ENCODE measurements at places on chromosomes 3 and 15. TPM values are rescaled to one million over a fixed set of nuclear protein-coding genes. Genes with fewer than 3 reads are reported as not detected.

DNA sequence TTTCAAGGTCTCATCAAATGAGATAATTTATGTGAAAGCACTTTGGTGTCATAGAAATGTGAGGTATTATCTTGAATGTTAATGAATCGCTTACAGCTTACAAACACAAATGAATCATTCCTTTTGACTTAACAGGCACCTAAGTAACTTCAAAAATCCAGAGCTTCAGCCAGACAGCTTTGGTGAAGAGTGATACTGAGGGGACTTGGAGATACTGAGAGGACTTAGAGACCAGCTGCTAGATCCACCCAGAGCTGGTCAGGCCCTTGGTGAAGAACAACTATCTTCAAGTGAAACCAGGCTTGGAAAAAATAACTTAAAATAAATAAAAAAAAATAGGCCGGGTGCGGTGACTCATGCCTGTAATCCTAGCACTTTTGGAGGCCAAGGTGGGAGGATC is 16.2 kb upstream of the ZFYVE19 start:
- DNase-seq = no peak

GRCh38 chr15:101536166-101536874 is 46.8 kb upstream of the PCSK6 start:
- no peak for DNase-seq

- DNase-seq = no peak
Measured at GRCh38 chr15:47974724-47975123, 146.1 kb upstream of the SLC24A5 start.

- DNase-seq = no peak
Measured at GRCh38 chr3:112401617-112402016, 68.7 kb downstream of the CD200 start.

DNA sequence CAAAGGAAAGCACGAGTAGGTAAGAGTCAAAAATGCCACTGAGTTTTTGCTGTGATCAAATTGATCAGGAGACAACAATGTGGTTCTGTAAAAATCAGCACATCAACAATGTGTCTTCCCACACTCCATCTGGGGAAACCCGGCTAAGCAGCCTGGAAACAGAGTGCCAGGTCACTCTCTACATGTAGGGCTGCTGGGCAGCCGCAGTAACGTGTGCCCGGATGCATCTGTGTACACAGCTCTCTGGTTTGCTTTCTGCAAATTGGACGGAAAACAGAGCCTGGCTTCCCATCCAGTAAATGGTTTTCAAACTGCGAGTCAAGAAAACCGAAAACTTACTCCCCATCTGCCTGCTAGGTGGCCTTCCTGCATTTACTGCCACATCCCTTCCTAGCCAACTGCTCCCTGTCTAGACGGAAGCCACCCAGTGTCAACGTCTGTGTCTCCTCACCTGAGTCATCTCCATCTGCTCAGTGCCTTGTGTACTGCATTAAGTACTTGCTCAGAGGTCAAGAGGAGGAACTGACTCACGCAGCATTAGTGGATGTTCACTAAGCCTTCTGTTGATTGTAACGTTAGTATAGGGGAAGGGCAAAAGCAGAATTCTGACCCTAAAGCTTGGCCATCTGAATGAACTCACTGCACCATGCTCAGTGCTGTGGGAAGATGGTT is 124.1 kb downstream of the TJP1 start:
- no peak for DNase-seq

DNA sequence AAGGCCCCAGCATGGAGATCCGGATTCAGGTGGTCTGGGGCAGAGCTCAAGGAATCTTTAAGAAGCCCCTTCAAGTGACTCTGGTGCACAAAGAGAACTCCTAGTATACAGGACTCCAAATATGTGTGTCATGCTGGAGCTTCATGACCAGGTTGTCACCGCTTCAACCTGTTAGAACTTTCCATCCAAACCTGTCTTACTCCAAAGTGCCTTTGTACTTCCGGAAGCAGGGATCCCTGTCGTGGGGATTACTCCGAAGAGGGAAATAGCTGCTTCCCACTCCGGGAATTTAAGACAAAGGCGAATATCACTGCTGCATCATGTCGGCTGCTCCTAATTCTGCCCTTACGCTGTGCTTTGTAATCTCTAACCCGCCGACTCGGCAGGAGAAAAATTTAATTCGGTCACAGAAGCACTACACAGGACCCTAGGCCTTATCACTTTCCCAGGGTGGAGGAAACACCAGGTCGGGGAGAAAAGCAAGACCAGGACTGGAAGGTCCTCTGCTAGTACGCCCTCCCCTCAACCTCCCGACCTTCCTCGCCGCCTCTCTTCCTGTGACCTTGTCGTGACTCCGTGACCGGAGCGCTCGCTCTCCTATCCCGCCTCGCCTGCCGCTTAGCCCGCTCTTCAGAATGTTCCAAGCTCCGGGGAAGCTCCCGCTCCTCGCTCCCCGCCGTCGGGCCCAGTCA is 730 bp downstream of the HIGD1A start:
- no peak for DNase-seq

GRCh38 chr3:124701687-124702086 is 28.6 kb upstream of the UMPS start:
- no peak for DNase-seq

DNA sequence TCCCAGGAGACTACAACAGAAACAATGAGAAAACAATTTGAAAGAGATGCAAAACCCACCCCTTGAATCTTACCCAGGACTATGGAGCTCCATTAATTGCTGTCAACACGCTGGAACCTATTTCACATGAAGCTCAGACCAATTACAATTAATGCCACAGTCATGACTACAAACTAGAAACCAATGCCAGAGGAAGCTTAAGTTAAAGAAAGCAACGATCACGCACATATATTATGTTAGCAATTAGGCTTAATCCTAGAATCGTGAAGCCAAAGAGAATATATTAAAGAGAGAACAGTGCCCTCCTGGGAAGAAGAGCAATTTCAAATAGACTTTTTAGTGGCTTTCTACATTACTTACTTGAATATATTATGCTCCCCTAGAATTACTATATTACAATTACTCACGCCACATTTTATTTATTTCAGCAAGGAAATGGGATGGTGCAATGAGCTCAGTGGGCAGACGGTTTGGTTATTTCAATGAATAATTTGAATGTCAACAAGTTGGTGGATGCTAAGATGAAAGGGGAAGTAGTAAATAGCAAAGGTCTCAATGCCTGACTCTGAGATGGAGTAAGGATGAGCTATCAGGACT is 125.5 kb downstream of the GREM1 start:
- no peak for DNase-seq

GRCh38 chr3:16724487-16724886 is 119.3 kb upstream of the DAZL start:
- no peak for DNase-seq

PLOD2 gene
- total RNA-seq = 0.34 TPM

GRCh38 chr3:60758171-60758570 is 493.1 kb downstream of the FHIT start:
- DNase-seq = no peak

- DNase-seq = no peak
Measured at GRCh38 chr15:89967881-89968280, 33.2 kb upstream of the ZNF710 start.

- DNase-seq = no peak
Measured at GRCh38 chr3:35739964-35740527, 100.7 kb downstream of the ARPP21 start.

- DNase-seq = no peak
Measured at GRCh38 chr3:79015854-79016253, 751.9 kb downstream of the ROBO1 start.

DNA sequence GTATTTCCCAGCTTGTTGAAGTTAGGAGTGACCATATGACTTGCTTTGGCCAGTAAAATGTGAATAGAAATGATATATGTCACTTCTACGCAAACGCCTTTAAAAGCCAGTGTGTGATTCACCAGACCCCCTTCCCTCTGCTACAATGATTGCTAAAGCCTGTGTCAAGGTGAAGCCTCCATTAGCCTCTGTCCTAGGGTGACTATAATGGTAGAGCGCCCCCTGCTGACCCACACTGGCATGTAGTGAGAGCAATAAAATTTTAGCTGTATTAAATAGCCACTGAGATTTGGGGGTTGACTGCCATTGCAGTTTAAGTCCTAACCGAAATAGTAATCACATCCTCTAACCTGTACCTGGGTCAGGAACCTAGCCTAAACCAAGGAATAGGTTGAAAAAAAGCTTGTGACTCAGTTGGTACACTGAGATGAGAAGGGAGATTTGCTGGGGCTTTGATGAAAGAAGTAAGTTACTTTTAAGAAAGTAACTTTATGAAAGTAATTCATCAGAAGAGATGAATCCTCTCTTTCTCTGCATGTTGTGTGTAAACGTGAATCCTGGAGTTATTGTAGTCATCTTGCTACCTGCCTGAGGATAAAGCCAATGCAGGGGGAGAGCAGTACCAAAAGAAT is 52.6 kb downstream of the GTF2E1 start:
- DNase-seq = peak; percentile 79

DNA sequence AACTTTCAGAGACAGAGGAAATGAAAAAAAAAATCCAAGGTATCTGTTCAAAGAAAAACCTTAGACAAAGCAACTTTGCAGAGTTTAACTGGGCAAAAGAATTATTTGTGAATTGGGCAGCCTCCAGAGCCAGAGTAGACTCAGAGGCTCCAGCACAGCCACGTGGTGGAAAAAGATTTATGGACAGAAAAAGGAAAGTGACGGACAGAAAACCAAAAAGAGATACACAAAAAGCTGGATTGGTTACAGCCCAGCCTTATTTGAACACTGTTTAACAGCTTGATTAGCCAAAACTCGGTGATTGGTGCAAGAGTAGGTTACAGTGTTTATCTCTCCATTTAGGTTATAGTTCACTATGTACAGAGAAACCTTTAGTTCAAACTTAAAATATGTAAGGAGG is 23.7 kb upstream of the GPD1L start:
- no peak for DNase-seq

SNX4 gene
- total RNA-seq = 19.3 TPM

DNA sequence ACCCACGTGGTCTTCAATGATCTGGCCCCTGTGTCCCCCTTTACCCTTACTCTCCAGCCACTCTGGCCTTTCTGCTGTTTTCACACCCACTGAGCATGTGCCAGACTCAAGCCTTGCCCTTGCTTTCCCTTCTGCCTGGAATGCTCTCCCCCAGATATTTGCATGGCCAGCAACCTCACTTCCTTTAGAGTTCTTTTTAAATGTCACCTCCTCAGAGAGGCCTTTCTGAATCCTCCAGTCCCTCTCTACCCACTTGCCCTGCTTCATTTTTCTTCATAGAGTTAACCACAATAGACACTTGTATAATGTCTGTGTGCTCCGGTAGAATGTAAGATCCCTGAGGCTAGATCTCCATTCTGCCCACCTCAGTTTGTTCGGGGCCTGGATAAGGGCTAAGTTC is 39.4 kb upstream of the TIPARP start:
- DNase-seq = no peak

GRCh38 chr3:24530471-24530870 is 35.8 kb upstream of the THRB start:
- no peak for DNase-seq

FOXL2 gene
- total RNA-seq = not detected

A4GNT gene
- total RNA-seq = not detected

- DNase-seq = no peak
Measured at GRCh38 chr3:70517124-70517890, 204.9 kb upstream of the MDFIC2 start.

HTR3E gene
- total RNA-seq = not detected

DNA sequence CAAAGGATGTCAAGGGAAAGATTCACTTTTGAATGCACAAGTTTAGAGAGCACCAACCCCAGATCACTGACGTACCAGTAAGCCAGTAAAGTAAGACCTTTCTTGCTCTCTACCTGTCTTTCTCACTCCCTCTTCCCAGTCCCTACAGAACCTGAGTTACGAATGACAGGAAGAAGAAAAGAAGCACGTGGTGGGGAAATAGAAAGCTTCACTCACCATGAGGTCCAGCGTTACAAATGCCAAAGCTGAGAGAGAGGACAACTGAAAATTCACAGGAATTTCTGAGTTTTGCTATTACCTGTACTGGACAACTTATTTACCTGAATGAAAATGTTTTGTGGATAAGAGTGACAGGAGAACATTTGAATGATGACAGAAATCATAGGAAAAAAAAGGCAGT is 133.2 kb upstream of the GBE1 start:
- DNase-seq = no peak

PROS1 gene
- 0.54 TPM for total RNA-seq

DNA sequence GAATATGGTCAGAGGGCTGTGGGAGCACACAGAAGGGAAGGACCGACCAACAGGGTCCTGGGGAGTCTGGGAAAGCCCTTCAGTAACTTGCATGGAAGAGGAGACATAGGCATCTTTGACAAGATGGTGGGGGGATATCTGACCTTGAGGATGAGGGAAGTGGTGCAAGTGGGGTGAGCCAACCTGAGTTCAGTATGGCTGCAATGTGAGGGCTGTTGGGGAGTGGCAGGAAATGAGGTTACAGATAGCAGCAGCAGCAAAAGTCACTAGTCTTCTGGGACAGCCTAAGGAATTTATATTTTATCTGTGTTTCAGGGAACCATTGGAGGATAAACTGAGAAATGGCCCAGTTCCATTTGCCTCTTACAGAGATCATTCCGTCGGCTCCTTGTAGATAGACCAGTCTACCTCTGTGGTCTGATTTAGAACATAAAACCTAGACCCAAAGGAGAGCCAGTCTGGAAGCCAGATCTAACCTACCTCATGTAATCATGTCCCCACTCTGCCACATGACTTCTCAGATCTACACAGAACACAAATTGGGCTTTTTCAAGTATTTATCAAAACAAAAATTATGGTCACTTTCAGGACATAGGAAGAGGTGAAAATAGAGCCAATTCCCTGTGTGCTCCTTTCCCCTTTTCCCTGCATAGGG is 75.6 kb downstream of the ST6GAL1 start:
- no peak for DNase-seq

PSTPIP1 gene
- total RNA-seq = 189 TPM

- DNase-seq = no peak
Measured at GRCh38 chr15:70795311-70795665, 31.9 kb upstream of the UACA start.

DNA sequence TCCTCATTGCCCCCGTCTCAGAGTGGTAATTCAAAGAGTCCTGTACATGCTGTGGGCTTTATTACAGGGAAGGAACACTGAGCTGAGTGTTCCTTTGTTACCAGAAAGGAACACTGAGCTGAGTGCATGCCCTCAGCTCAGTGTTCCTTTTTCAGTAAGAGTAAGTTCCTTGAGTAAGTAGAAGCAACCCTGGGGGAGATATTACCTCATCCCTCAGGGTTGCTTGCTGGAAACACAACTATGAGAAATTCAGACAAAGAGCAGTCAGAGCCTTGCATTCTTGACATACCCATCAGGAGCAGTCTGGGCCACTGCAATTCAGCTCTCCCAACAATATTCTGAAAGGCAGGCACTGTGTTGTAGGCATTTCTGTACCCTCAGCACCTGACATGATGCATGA is 17.0 kb downstream of the CHRM5 start:
- no peak for DNase-seq

CCRL2 gene
- 20.5 TPM for total RNA-seq

- no peak for DNase-seq
Measured at GRCh38 chr15:39969002-39969394, 35.1 kb downstream of the EIF2AK4 start.

Measured in naive thymus-derived CD4-positive, alpha-beta T cell (primary cell).